ENCODE measurements at places on chromosomes 5 and 9.

GRCh38 chr9:18296702-18297055 lies 177.3 kb upstream of the ADAMTSL1 start:
- DNase-seq: no peak

DNA sequence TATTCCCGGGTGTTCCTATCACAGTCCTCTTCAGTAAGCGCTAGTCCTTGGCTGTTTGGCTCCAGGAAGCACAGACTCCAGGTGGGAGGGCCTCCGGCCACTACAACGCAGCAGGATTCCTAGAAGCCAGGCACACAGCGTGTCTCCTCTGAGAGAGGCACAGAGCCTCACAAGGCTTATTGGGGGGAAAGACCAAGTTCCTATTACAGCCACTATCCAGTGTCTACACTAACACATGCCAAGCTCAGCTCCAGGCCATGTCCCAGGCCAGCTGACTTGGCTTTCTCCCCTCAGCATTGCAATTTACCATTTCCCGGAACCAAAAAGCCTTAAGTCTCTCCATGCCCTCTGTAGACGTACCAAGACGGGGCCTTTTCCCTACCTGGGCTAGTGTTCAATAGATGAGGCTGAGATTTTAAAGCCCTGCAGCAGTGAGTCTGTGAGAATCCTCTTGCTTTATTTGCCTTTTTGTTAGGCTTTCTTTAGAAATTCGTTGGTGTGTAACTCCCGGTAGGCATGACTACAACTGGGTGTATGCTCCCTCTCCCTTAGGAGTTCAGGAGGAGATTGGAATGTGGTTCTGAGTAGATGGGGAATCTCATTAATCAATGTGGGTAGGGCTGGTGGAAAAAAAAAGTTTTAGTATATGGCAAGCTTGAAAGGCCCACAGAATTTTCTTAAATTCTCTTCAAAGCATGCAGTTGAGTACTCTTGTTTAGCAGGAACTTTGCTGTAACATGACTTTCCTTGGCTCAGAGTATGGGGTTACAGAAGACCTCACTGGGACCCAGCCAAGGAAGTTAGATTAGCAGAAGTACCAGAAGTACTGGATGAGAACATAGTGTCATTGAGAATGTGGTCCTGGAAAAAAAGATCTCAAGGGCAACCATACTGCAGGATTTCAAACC lies 84.3 kb upstream of the SLC1A3 start:
- DNase-seq: no peak

GRCh38 chr5:149917073-149917676 lies 27.4 kb downstream of the PDE6A start:
- DNase-seq: no peak

GRCh38 chr9:70569070-70569772 lies 154.8 kb upstream of the KLF9 start:
- DNase-seq: no peak

- DNase-seq: no peak
Measured at GRCh38 chr9:95138474-95138873, 179.0 kb downstream of the FANCC start.

DNA sequence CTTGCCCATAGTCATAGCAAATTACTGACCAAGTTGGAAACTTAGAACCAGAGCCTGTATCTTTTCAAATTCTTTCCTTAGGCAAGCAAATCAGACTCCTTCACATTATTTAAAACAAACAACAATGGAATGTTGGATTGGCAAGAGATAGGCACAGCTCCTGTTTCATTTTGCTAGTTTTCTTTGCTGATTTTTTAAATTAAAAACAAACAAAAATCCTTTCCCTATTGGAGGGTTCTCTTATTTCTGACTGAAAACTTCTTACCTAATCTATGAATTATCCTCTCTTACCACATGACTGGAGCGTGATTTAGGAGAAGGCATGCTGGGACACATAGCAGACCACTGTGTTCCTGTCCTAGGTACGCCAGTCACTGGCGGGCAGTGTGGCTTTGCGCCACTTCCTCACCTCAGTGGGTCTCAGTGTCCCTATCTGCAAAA lies 63.0 kb downstream of the TTC39B start:
- no peak for DNase-seq

DNA sequence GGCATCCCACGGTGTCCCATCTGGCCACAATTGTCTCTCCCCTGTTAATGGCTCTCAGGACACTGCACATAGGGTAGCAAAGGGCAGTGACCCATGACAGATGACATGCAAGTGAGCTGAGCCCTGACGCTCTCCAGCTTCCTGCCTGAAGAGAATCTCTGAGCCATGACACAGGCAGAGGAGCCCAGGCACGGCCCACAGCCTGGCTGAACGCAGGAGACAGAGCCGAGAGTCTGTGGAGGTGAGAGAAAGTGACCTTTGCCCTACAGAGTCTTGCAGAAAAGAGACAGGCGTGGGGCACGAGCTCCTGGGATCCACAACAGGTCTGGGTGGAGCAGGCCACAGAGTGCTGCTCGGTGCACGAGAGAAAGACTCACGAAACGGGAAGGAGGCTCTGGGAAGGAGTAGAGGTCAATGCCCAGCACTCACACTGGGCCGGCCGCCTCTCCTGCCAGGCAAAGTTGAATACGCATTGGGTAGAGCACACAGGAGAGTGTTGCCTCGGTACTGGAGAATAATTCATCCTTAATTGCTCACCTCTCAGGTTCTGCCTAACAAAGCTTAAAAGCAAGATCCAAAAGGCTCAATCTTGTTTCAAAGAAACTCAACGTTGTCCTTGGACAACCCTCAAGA lies 90.3 kb downstream of the MRPL36 start:
- DNase-seq: no peak

DNA sequence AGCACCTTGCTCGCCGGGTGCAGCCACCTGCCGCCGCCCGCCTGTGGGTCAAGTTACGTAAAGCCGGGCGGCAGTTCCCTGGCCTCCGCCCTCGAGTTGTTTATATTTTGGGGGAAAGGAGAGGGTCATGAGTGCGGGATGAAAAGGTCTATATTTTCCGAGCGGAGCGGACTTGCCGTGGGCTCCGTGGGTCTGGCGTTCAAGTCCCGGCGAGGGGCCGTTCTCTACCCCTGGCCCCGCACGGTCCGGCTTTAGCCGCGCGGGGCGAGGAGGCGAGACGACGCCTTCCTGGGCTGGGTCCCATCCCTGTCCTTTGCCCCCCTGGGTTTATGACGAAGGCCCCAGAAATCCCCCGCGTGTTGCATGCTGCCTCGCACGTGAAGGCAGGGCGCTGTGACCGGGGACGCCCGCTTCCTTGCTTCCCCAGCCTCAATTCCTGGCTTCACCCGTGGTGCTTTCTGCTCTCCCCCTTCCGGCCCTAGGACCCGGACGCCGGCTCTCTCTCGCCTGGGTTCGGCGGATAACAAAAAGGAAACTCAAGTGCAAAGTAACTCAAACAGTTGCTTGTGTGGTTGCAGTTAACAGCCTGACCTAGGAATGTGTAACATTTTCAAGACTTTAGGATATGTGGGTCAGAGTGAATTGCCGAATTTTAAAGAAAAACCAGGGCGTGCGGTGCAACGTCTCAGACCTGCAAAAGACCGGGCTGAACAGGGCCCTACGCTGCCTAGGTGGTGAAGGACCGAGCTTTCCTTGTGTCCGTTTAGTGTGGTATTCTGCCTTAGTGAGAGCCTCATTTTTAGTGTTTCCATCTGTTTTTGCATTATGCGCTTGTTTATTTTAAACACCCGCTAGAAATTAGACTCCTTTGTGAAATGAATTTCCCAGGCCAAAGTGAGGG lies 810 bp downstream of the VPS13A start:
- peak; percentile 36 for DNase-seq

DNA sequence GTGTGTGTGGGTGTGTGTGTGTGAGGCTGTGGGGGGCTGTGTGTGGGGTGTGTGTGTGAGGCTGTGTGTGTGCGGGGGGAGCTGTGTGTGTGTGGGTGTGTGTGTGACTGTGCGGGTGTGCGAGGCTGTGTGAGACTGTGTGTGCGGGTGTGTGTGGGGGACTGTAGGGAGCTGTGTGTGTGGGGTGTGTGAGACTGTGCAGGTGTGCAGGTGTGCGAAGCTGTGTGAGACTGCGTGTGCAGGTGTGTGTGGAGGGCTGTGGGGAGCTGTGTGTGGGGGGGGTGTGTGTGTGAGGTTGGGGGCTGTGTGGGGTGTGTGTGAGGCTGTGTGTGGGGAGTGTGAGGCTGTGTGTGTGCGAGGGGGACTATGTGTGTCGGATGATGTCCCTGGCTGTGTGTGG lies 23.2 kb downstream of the AHRR start:
- no peak for DNase-seq

- DNase-seq: no peak
Measured at GRCh38 chr5:71932131-71932654, 175.1 kb upstream of the MAP1B start.

GRCh38 chr5:57383093-57383861 lies 99.3 kb downstream of the ACTBL2 start:
- DNase-seq: peak; percentile 2

- no peak for DNase-seq
Measured at GRCh38 chr5:76298852-76299251, 104.2 kb upstream of the IQGAP2 start.

DNA sequence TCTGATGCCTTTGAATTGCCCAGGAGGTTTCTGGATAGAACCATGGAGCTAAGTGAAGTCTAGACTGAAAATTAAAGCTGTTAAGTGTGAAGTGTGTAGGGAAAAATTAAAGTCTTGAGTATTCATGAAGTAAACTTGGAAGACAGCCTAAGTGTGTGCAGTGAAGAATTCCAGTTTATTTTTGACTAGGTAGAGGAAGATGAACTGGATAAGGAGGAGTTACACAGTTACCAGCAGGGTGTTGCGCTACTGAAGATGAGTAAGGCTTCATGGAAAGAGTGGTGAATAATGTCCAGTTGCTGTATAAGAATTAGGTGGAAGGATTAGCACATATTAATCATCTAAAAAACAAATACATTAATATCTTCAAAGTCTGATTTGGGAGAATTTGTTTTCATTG lies 5.7 kb upstream of the CHD1 start:
- DNase-seq: no peak

GRCh38 chr9:31394015-31394473 lies 990.4 kb upstream of the ACO1 start:
- no peak for DNase-seq

- no peak for DNase-seq
Measured at GRCh38 chr9:69981686-69982445, 61.8 kb upstream of the MAMDC2 start.

- DNase-seq: no peak
Measured at GRCh38 chr5:85205430-85205829, 820.8 kb upstream of the EDIL3 start.

DNA sequence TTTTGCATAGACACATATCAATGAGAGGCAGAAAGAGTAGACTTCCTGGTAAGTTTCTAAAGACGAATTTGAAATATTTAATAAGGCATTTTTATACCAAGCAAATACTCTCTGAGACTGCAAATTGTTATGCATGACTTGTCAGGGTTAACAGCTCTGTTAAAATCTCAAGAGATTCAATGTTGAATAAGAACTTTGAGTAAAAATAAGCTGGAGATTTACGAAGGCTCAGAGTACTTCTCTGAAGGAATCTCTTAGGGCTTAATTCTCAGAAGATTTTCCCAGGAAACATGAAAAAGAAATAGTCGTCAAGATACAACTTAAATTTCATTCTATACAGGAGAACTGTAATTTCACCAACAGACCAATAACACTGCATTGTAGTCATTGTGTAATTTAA lies 259.4 kb downstream of the CDH18 start:
- DNase-seq: no peak

DNA sequence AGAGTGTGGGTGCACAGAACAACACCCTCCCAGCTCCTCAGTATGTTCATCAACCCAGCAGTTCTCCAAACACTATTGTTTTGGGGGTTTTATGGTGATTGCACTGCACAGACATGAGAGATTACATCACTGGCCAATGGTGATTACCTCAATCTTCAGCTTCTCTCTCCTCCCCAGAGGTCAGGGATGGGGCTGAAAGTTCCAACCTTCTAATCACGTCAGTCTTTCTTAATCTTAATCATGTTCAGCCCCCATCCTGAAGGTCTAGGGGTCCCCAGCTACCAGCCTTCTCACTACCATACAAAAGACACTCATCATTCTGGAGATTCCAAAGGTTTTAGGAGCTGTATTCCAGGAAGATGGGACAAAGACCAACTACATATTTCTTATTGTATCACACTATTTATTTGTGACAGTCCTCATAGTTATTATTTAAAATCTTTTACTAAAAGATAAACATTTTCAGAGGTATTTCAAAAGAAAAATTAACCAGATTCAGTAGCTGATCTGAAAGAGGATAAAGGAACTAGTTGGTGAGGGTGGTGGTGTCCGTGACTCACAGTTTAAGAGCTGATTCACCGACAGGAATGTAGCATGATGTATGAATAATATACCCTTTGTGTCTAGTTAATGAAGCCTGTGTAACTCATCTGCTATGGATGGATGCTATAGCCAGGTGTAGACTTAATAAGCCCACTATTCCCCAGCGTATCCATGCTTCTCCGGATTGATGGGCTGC lies 35.6 kb downstream of the RASEF start:
- no peak for DNase-seq

- DNase-seq: no peak
Measured at GRCh38 chr5:141881886-141882285, 3.7 kb upstream of the PCDH1 start.

- DNase-seq: no peak
Measured at GRCh38 chr9:130498298-130498917, 53.6 kb downstream of the ASS1 start.

Data from stimulated activated CD4-positive, alpha-beta T cell treated with anti-CD3 and anti-CD28 coated beads, Interleukin-12 subunit alpha, Interleukin-12 subunit beta, amount 100 ng/mL, for 48 hours (primary cell).